Activated T-helper 1 cell treated with anti-CD3 and anti-CD28 coated beads, Interleukin-12 subunit alpha, Interleukin-12 subunit beta, Interleukin-2, Interleukin-4 antibody, amounts not matched to agents 30 ng/mL and 10 ng/mL and 1 ng/mL, durations not matched to agents 14 hours and 24 hours and 36 hours (primary cell): ENCODE measurements at places on chromosomes 1 and 21. TPM values are rescaled to one million over a fixed set of nuclear protein-coding genes. Genes with fewer than 3 reads are reported as not detected.

GRCh38 chr1:1082776-1083415 is 8.8 kb upstream of the RNF223 start:
- no peak overlapping the region for H3K4me3 ChIP-seq
- no peaks in the 10 kb centered on the region for H3K36me3 ChIP-seq
- no peaks in the 10 kb centered on the region for H3K27me3 ChIP-seq

GRCh38 chr1:29518183-29518835 is 282.0 kb downstream of the PTPRU start:
- no peak overlapping the region for H3K4me3 ChIP-seq
- H3K4me1 ChIP-seq: no peaks in the 10 kb centered on the region
- no peaks in the 10 kb centered on the region for H3K36me3 ChIP-seq
- no peak for DNase-seq

DNA sequence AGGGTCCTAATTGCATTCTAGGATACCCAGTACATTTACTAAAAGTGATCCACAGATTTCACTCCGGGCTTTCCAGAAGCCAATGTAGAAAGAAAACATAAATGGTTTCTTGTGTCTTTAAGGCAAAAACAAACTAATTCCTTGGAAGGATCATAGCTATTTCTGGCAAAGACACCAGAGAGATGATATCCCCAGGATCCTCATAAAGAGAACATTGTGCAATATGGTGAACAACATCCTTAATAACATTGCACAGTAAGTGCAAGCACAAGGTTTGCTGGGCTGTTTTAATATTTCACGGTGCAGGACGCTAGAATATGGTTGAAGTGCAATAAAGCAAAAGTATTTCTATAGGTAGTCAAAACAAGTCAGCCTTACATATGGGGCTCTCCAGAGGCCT is 83.0 kb downstream of the NTPCR start:
- no peaks in the 10 kb centered on the region for H3K4me1 ChIP-seq
- H3K27ac ChIP-seq: no peak overlapping the region
- H3K27me3 ChIP-seq: no peaks in the 10 kb centered on the region
- no peak for DNase-seq
- H3K36me3 ChIP-seq: peaks cover 3% of the 10 kb centered on the region

The TNFRSF1B gene
- total RNA-seq: 211 and 213 TPM in 2 replicates

- no peaks in the 10 kb centered on the region for H3K36me3 ChIP-seq
- peaks cover 5% of the 10 kb centered on the region for H3K4me1 ChIP-seq
- peaks cover 53% of the 10 kb centered on the region for H3K27me3 ChIP-seq
- no peak overlapping the region for H3K27ac ChIP-seq
These were observed 92.1 kb upstream of the IPO9 start for GRCh38 chr1:201736707-201737320.

The PGLYRP4 gene
- not detected in 2 replicates for total RNA-seq

The CD164L2 gene
- total RNA-seq: not detected in 2 replicates

DNA sequence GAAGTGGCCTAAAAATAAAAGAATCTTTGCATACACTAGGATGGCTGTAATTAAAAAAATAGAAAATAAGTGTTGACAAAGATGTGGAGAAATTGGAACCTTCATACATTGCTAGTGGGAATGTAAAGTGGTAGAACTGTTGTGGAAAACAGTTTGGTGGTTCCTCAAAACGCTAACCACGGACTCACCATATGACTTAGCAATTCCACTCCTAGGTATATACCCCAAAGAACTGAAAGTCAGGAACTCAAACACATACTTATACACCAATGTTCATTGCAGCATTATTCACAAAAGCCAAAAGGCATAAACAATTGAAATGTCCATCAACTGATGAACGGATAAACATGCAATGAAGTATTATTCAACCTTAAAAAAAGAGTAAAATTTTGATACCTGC is 10.8 kb upstream of the HMGCL start:
- DNase-seq: no peak
- H3K27ac ChIP-seq: no peak overlapping the region
- peaks cover 4% of the 10 kb centered on the region for H3K27me3 ChIP-seq

The S100A4 gene
- total RNA-seq: 165 and 167 TPM in 2 replicates

The OR2AJ1 gene
- not detected in 2 replicates for total RNA-seq

The PLEKHA6 gene
- total RNA-seq: 0.05 and 0.21 TPM in 2 replicates

DNA sequence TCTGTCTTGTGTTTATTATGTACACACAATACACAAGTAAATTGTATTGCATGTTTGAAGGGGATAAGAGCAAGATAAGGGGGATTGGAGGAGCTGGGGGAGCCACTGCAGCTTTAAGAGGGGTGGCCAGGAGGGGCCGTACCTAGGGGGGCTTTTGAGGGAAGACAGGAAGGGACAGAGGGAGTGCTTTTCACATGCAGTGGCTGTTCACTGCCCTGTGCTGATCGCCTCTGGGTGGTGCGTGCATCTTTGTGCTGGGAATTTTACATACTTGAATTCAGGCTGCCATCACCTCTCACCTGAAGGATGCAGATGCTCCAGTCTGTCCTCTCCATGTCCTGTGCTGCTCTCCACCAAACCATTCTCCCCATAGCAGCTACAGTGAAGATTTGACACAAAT is 179.5 kb downstream of the PTPRU start:
- H3K36me3 ChIP-seq: no peaks in the 10 kb centered on the region
- no peaks in the 10 kb centered on the region for H3K4me1 ChIP-seq
- peaks cover 10% of the 10 kb centered on the region for H3K27me3 ChIP-seq
- H3K4me3 ChIP-seq: no peak overlapping the region
- DNase-seq: no peak

The FLG2 gene
- not detected in 2 replicates for total RNA-seq

The TSPEAR gene
- total RNA-seq: not detected in 2 replicates

GRCh38 chr1:61255358-61255703 is 173.0 kb downstream of the NFIA start:
- H3K27me3 ChIP-seq: peaks cover 12% of the 10 kb centered on the region
- no peaks in the 10 kb centered on the region for H3K36me3 ChIP-seq
- DNase-seq: no peak
- no peak overlapping the region for H3K27ac ChIP-seq
- no peak overlapping the region for H3K4me3 ChIP-seq

GRCh38 chr1:183883623-183884022 is 78.7 kb downstream of the RGL1 start:
- peaks cover 14% of the 10 kb centered on the region for H3K36me3 ChIP-seq
- peaks cover 20% of the 10 kb centered on the region for H3K4me1 ChIP-seq
- no peak overlapping the region for H3K27ac ChIP-seq
- H3K4me3 ChIP-seq: no peak overlapping the region
- no peaks in the 10 kb centered on the region for H3K27me3 ChIP-seq
- DNase-seq: no peak

GRCh38 chr1:119838236-119838635 is 27.0 kb upstream of the REG4 start:
- H3K4me3 ChIP-seq: no peak overlapping the region
- no peak for DNase-seq
- peaks cover 18% of the 10 kb centered on the region for H3K27me3 ChIP-seq
- H3K4me1 ChIP-seq: peaks cover 5% of the 10 kb centered on the region
- no peak overlapping the region for H3K27ac ChIP-seq

GRCh38 chr1:209775678-209776077 is 8.7 kb downstream of the C1orf74 start:
- peaks cover 57% of the 10 kb centered on the region for H3K4me1 ChIP-seq
- H3K36me3 ChIP-seq: peaks cover 63% of the 10 kb centered on the region
- DNase-seq: no peak

The JAM2 gene
- total RNA-seq: 0.29 TPM in 2 replicates

- no peak overlapping the region for H3K27ac ChIP-seq
- H3K27me3 ChIP-seq: no peaks in the 10 kb centered on the region
- H3K36me3 ChIP-seq: no peaks in the 10 kb centered on the region
- no peak for DNase-seq
These were observed 1040.7 kb upstream of the B3GALT2 start for GRCh38 chr1:194227161-194227560.

The KNCN gene
- not detected in 2 replicates for total RNA-seq

DNA sequence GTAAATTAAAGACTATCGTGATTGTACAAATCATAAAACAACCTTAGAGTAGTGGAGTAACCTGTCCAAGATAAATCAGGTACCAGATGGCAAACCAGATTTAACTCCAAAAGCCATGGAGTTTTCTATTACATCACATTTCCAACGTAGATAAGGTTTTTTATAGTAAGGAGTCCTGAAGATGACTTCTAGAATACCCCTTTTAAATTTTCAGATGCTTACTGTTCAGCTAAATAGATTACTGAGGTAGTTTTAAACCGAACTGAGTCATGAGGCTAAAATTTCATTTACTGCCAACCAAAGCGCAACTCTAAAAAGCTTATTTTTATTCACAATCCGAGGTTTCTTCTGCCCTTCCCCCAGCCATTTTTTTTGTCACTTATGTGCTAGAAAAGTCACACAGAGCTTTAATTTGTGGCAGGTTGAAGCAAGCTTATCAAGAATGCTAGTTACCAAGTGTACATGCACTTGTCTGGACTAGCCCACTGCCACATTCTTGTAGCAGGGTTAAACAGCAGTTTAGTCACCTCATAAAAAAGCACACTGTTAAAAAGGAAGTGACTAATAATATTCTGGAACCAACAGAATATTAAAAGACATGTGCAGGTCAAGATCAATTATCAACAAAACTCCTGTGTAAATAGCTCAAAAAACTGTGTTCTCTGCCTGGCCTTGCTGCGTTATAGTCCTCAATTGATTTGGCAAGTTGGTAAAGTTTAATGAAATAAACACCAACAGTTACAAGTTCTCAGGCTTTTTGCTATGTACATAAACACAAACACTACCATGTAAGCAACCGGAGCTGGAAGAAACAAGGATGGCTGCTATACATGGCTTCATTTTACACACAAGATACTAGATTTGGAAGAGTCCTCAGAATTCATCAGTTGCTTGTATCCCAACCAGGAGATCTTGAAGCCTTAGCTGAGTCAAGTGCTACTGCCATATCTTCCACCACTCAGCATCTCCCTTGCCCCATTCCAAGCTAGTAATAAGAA is 180.3 kb upstream of the DMRTA2 start:
- no peaks in the 10 kb centered on the region for H3K27me3 ChIP-seq
- no peaks in the 10 kb centered on the region for H3K36me3 ChIP-seq
- no peak overlapping the region for H3K4me3 ChIP-seq
- no peak overlapping the region for H3K27ac ChIP-seq
- H3K4me1 ChIP-seq: no peaks in the 10 kb centered on the region

DNA sequence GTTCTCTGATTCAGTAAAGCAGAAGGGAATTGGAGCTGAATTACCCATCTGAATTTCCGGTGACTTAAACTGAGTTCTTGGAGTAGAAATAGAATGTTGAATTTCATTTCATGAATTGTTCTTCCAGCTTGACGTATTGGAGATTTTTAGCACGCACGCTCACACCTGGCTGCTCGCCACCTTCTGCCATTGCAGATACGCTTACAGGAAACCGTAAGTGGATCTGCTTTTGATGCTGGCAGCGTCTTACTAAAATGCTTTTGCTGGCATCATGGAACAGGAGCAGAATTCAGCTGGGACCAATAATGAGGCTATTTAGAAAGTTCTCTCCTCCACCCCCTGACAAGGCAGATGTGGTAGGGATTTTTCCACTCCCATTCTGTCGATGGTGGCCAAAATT is 17.7 kb upstream of the ELAVL4 start:
- H3K36me3 ChIP-seq: no peaks in the 10 kb centered on the region
- no peak for DNase-seq
- no peaks in the 10 kb centered on the region for H3K4me1 ChIP-seq
- no peak overlapping the region for H3K4me3 ChIP-seq
- H3K27ac ChIP-seq: no peak overlapping the region

DNA sequence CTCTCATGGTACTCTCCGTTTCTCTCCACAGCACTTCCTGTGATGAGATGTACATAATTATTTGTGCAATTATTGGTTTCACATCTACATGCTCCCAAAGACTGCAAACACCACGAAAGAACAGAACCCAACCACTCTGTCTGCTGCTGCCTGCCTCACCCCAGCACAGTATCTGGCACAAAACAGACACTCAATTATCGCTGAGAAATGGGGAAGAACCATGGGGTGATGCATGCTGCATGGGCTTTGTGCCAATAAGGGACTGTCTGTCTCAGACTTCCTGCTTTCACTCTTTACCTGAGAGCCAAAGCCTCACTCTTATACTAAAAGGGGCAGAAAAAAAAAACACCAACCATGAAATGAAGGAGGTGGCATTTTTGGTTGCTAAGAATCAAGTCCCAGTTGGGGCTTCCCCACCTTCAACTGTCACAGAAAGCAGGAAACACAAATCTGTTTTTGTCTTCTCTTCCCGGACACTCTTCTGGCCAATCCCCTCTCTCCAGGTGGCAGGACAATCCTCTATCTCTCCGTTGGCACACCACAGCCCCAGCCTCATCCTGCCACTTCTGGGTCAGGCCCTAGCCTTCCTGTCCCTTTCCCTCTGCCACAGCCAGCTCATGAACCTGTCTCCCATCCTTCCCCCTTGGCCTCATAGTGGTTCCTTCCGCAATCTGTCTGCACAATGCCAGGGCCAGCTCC is 82.0 kb downstream of the TGFBR3 start:
- H3K27ac ChIP-seq: peak overlapping the region; percentile 93
- peak; percentile 70 for DNase-seq
- H3K36me3 ChIP-seq: peaks cover 23% of the 10 kb centered on the region
- peaks cover 68% of the 10 kb centered on the region for H3K4me1 ChIP-seq
- peak overlapping the region; percentile 72 for H3K4me3 ChIP-seq
- H3K27me3 ChIP-seq: peaks cover 6% of the 10 kb centered on the region

The ANGPTL3 gene
- total RNA-seq: not detected in 2 replicates

DNA sequence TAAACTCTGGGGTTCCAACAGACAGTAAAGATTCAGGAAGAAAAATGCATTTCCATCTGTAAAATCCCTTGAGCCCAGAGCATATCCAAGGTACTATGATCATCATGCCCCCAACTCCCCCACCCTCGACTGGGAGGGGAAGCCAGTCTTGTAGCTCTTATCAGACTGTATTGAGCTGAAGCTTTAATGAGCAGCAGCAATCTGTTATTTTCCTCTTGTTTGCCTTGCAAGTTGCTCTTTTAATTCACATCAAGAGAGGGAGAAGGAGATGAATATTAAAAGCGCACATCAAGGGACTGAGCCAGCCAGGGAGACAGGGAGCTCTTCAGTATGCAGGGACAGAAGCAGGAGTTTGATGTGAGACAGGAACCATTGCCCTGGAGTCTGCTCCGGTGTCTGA is 52.5 kb upstream of the KCNA3 start:
- H3K27ac ChIP-seq: peak overlapping the region; percentile 57
- peak overlapping the region; percentile 67 for H3K4me3 ChIP-seq
- H3K4me1 ChIP-seq: peaks cover 31% of the 10 kb centered on the region
- DNase-seq: no peak
- H3K36me3 ChIP-seq: no peaks in the 10 kb centered on the region
- no peaks in the 10 kb centered on the region for H3K27me3 ChIP-seq

DNA sequence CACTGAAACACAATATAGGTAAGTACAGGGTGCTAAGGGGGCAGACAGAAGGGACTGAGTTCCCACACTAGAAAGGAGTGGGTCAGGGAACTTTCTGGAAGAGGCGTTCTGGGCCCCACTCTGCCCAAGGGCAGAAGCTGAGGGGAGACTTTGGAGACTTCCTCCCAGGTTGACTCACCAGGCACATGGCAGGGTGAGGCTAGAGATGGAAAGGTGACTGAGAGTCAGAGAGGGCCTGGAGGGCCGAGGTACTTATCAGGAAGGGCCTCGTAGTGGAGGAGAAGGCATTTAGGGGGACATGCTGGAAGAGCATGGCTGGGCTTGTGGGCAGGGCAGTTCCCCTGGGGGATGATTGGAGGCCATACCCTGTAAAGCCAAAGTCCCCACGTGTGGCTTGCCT is 159.9 kb upstream of the JUN start:
- H3K4me1 ChIP-seq: peaks cover 84% of the 10 kb centered on the region
- H3K4me3 ChIP-seq: no peak overlapping the region
- H3K36me3 ChIP-seq: peaks cover 18% of the 10 kb centered on the region
- H3K27ac ChIP-seq: peak overlapping the region; percentile 67
